HT1080 (cell line): ENCODE measurements at places on chromosomes 12 and 14. TPM values are rescaled to one million over a fixed set of nuclear protein-coding genes. Genes with fewer than 3 reads are reported as not detected.

The AREL1 gene
- 30.8 and 45.9 TPM in 2 replicates for total RNA-seq

The CLECL1 gene
- total RNA-seq: not detected in 2 replicates

The FITM1 gene
- 0.63 TPM in 1 of 2 replicates, not detected in the other for total RNA-seq

The ABCD4 gene
- total RNA-seq: 22.9 and 25.3 TPM in 2 replicates

The KRT6A gene
- not detected in 2 replicates for total RNA-seq

The TAS2R31 gene
- 0.29 and 0.40 TPM in 2 replicates for total RNA-seq

The OTX2 gene
- not detected in 2 replicates for total RNA-seq

The TNFAIP2 gene
- 17.6 and 26.1 TPM in 2 replicates for total RNA-seq

The PLEK2 gene
- 1.4 and 2.3 TPM in 2 replicates for total RNA-seq

The ZDHHC22 gene
- total RNA-seq: 0.10 TPM in 1 of 2 replicates, not detected in the other

The OR6C2 gene
- not detected in 2 replicates for total RNA-seq

The KRT74 gene
- not detected in 2 replicates for total RNA-seq

The CLBA1 gene
- total RNA-seq: 5.1 and 5.4 TPM in 2 replicates

The RAB35 gene
- 53.9 and 79.2 TPM in 2 replicates for total RNA-seq

The GPX2 gene
- not detected in 2 replicates for total RNA-seq

The BCL2L2 gene
- total RNA-seq: 14.0 and 16.5 TPM in 2 replicates

The TRIM9 gene
- 0.53 and 1.8 TPM in 2 replicates for total RNA-seq

The CLEC4A gene
- total RNA-seq: not detected in 2 replicates

The BDKRB2 gene
- 0.03 TPM in 1 of 2 replicates, not detected in the other for total RNA-seq

The SLC25A47 gene
- total RNA-seq: 0.37 TPM in 1 of 2 replicates, not detected in the other

The UNC79 gene
- total RNA-seq: not detected in 2 replicates

The SLC22A17 gene
- 1.2 and 5.5 TPM in 2 replicates for total RNA-seq
